ENCODE measurements at places on chromosomes 7 and 10. TPM values are rescaled to one million over a fixed set of nuclear protein-coding genes. Genes with fewer than 3 reads are reported as not detected.

DNA sequence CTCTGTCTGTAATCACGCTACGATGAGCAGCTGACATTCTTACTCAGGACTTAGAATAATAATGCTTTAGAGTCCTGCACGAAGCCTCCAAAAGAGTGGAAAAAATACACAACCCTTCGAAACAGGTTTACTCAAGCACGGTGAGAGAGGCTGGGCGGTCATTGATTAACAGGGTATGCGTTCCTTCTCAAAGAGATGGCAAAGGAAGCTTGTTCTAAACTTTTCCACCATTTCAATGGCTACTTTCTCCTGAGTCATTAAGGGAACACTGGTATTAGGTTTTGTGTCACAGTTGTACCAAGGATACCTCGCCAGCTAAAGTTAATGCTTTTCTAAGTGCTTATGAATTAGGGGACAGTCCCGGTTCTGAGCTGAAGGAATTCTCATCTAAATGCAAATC lies 141.9 kb upstream of the RHEB start:
- peaks cover 28% of the 10 kb centered on the region for H3K4me1 ChIP-seq
- no peak overlapping the region for H3K4me3 ChIP-seq
- H3K36me3 ChIP-seq, result no peaks in the 10 kb centered on the region
- H3K27ac ChIP-seq, result peak overlapping the region; percentile 58

Gene ANXA8L1
- not detected for total RNA-seq

Gene TAS2R41
- not detected for total RNA-seq

GRCh38 chr7:15821484-15822427 lies 135.3 kb upstream of the MEOX2 start:
- no peaks in the 10 kb centered on the region for H3K27me3 ChIP-seq
- no peaks in the 10 kb centered on the region for H3K36me3 ChIP-seq
- no peaks in the 10 kb centered on the region for H3K4me1 ChIP-seq
- no peak overlapping the region for H3K4me3 ChIP-seq
- DNase-seq, result no peak

- peaks cover 46% of the 10 kb centered on the region for H3K4me1 ChIP-seq
- no peaks in the 10 kb centered on the region for H3K27me3 ChIP-seq
- DNase-seq, result peak; percentile 56
Measured at GRCh38 chr7:29102558-29103151, 43.7 kb downstream of the CPVL start.

Gene ZWINT
- 4.0 TPM for total RNA-seq

- no peak overlapping the region for H3K27ac ChIP-seq
- H3K4me3 ChIP-seq, result no peak overlapping the region
- H3K4me1 ChIP-seq, result peaks cover 40% of the 10 kb centered on the region
- H3K36me3 ChIP-seq, result no peaks in the 10 kb centered on the region
- no peak for DNase-seq
- no peaks in the 10 kb centered on the region for H3K27me3 ChIP-seq
Measured at GRCh38 chr10:131206111-131206995, 105.2 kb downstream of the TCERG1L start.

GRCh38 chr7:95536656-95537311 lies 51.0 kb downstream of the ASB4 start:
- no peak overlapping the region for H3K27ac ChIP-seq
- no peaks in the 10 kb centered on the region for H3K36me3 ChIP-seq
- no peak for DNase-seq
- H3K27me3 ChIP-seq, result no peaks in the 10 kb centered on the region
- H3K4me1 ChIP-seq, result peaks cover 11% of the 10 kb centered on the region

- no peaks in the 10 kb centered on the region for H3K27me3 ChIP-seq
- no peaks in the 10 kb centered on the region for H3K36me3 ChIP-seq
- H3K4me1 ChIP-seq, result no peaks in the 10 kb centered on the region
- H3K4me3 ChIP-seq, result no peak overlapping the region
- no peak overlapping the region for H3K27ac ChIP-seq
Measured at GRCh38 chr10:56622335-56622973, 261.4 kb upstream of the ZWINT start.

DNA sequence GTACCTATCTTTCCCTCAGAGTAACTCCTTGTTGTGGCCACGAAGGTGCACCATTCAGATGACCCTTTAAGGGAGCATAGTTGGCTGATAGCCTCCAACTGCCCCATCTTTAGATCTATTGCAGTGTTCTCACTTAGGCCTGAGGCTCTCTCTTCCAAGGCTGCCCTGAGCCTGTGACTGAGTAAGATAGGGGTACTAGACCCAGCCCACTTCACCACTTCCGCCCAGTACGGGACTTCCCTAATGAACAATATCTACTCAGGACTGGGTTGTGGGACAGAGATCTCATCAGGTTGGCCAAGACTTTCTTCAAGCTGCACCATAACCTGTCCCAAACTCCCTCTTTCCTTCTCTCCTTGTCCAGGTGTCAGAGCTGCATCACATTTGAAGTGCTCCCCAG lies 5.7 kb upstream of the GNAI1 start:
- no peak overlapping the region for H3K4me3 ChIP-seq
- H3K27me3 ChIP-seq, result no peaks in the 10 kb centered on the region
- H3K4me1 ChIP-seq, result peaks cover 9% of the 10 kb centered on the region
- H3K36me3 ChIP-seq, result no peaks in the 10 kb centered on the region
- no peak overlapping the region for H3K27ac ChIP-seq

- H3K36me3 ChIP-seq, result no peaks in the 10 kb centered on the region
- H3K4me1 ChIP-seq, result no peaks in the 10 kb centered on the region
- no peaks in the 10 kb centered on the region for H3K27me3 ChIP-seq
- H3K27ac ChIP-seq, result no peak overlapping the region
- DNase-seq, result no peak
- no peak overlapping the region for H3K4me3 ChIP-seq
Measured at GRCh38 chr7:34425194-34425593, 232.8 kb upstream of the NPSR1 start.

Gene GALNT17
- 63.8 TPM for total RNA-seq

- DNase-seq, result no peak
- H3K4me3 ChIP-seq, result no peak overlapping the region
- H3K36me3 ChIP-seq, result no peaks in the 10 kb centered on the region
- no peaks in the 10 kb centered on the region for H3K4me1 ChIP-seq
- no peaks in the 10 kb centered on the region for H3K27me3 ChIP-seq
Measured at GRCh38 chr10:60979667-60980104, 35.7 kb upstream of the RHOBTB1 start.

- H3K36me3 ChIP-seq, result no peaks in the 10 kb centered on the region
- peak overlapping the region; percentile 90 for H3K27ac ChIP-seq
- no peak overlapping the region for H3K4me3 ChIP-seq
- H3K4me1 ChIP-seq, result peaks cover 55% of the 10 kb centered on the region
Measured at GRCh38 chr10:72315054-72315453, 39.7 kb downstream of the DNAJB12 start.

DNA sequence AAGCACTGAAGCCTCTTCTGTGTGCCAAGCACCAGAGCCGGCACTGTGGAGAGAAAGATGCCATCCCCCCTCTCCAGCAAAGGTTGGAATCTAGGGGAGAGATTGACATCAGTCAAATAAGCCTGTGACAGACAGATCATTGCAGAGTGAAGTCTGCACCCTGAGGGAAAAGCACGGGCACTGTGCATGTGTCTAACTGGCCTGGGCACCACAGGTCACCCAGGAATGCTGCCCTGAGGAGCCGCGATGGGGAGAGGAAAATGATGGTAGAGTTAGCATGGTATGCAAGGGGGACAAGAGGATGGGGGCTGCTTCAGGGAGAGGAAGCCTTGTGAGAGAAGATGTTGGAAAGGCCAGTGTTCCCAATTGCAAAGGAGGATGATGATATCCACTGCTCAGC lies 261.0 kb downstream of the GRID1 start:
- peaks cover 4% of the 10 kb centered on the region for H3K4me1 ChIP-seq
- no peak overlapping the region for H3K27ac ChIP-seq
- no peaks in the 10 kb centered on the region for H3K27me3 ChIP-seq

DNA sequence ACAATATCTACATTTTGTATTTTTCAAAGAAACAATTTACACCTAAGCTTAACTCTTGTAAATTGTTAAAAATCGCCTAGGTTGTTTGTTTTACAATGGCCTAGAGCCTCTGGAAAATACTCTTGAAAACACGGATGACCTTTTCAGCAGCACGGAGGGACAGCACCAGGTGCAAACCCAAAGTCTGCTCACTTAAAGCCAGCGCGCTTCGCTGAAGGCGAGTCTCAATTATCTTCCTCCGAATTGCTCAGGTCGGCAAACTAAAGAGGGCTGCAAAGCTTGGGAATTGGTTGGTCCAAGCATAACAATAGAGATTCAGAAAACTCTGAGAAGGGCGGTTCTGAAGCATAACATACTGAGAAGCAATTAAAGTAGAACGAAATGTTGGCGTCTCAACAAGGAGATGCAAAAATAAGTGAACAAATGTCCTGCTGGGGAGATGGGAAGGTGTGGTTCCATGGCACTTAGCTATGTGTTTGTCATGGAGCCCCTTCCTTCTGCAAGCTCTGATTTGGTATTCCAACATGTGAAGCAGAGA lies 139.9 kb upstream of the PITRM1 start:
- H3K27ac ChIP-seq, result no peak overlapping the region
- no peaks in the 10 kb centered on the region for H3K27me3 ChIP-seq
- DNase-seq, result no peak
- no peak overlapping the region for H3K4me3 ChIP-seq
- H3K36me3 ChIP-seq, result no peaks in the 10 kb centered on the region

Gene ZNF438
- total RNA-seq, result 20.2 TPM

- no peak for DNase-seq
- H3K36me3 ChIP-seq, result no peaks in the 10 kb centered on the region
- no peak overlapping the region for H3K27ac ChIP-seq
- no peak overlapping the region for H3K4me3 ChIP-seq
- no peaks in the 10 kb centered on the region for H3K4me1 ChIP-seq
Measured at GRCh38 chr10:1612908-1613307, 124.4 kb downstream of the ADARB2 start.

DNA sequence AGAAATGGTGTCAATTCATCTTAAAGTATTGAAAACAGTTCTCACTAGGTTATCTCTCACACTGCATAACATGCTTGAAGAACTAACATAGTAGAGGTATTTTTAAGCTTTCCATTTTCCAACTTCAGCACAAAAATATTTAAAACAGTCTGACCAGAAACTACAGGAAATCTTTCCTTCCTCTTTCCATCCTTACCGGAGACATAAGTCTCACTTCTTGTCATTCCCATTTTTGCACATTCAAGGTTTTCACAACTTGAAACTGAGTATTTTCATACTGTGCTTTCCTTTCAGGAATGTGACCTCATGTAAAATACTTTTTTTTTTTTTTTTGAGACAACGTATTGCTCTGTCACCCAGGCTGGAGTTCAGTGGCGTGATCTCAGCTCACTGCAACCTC lies 45.2 kb downstream of the ARHGAP12 start:
- H3K4me1 ChIP-seq, result peaks cover 3% of the 10 kb centered on the region
- H3K27ac ChIP-seq, result no peak overlapping the region
- H3K36me3 ChIP-seq, result no peaks in the 10 kb centered on the region
- DNase-seq, result no peak

Gene FFAR4
- not detected for total RNA-seq

Gene NUTM2D
- total RNA-seq, result 7.0 TPM

DNA sequence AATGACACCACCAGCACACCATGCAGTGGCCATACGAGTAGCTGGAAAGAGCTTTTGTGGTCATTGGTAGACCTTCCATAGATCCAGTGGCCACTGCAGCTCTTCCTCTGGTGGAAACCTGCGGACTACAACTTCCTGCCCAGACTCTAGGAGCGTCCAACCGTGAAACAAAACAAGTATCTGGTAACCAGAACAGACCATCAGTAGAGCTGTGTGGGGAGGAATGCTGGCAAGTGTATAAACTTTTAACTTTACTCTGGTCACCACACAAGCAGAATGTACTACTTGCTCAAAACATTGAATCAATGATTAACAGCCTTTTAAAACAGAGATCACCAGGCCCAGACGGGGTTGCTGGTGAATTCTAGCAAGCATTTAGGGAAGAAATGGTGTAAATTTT lies 154.7 kb upstream of the DGKB start:
- no peak overlapping the region for H3K4me3 ChIP-seq
- DNase-seq, result no peak

GRCh38 chr7:123131961-123132360 lies 67.8 kb downstream of the SLC13A1 start:
- no peak overlapping the region for H3K4me3 ChIP-seq
- no peak for DNase-seq
- H3K4me1 ChIP-seq, result no peaks in the 10 kb centered on the region
- H3K27me3 ChIP-seq, result no peaks in the 10 kb centered on the region

All from thyroid gland (tissue), 4 donors.